ENCODE measurements at places on chromosomes 3 and 15. TPM values are rescaled to one million over a fixed set of nuclear protein-coding genes. Genes with fewer than 3 reads are reported as not detected.

The GPR176 gene
- 11.4 TPM for total RNA-seq

The CHRNA5 gene
- total RNA-seq: 35.1 TPM

The ZCWPW2 gene
- not detected for total RNA-seq

The CORO2B gene
- 4.1 TPM for total RNA-seq

The RNU5B-1 gene
- not detected for total RNA-seq

The EPHA3 gene
- total RNA-seq: not detected

The TGM5 gene
- total RNA-seq: not detected

The SH2D7 gene
- total RNA-seq: not detected

The SRGAP3 gene
- 0.79 TPM for total RNA-seq

The GOLGA6D gene
- total RNA-seq: not detected

The CISH gene
- 0.57 TPM for total RNA-seq

The RTP4 gene
- total RNA-seq: not detected

The CMTM6 gene
- total RNA-seq: 41.7 TPM

The DUOX1 gene
- total RNA-seq: not detected

The NRROS gene
- total RNA-seq: not detected

The TMEM40 gene
- 0.27 TPM for total RNA-seq

The CAPN3 gene
- total RNA-seq: 0.34 TPM

The CTXND1 gene
- total RNA-seq: not detected

The SLC2A2 gene
- total RNA-seq: not detected

The ATP10A gene
- total RNA-seq: 9.2 TPM

The TIMP4 gene
- total RNA-seq: 11.9 TPM

The RASL12 gene
- 0.11 TPM for total RNA-seq

The ARMC8 gene
- total RNA-seq: 36.9 TPM
